ENCODE measurements at places on chromosomes 6 and 20.
A peak's percentile ranks its signal among the peaks of the same experiment; 100 is the strongest.

DNA sequence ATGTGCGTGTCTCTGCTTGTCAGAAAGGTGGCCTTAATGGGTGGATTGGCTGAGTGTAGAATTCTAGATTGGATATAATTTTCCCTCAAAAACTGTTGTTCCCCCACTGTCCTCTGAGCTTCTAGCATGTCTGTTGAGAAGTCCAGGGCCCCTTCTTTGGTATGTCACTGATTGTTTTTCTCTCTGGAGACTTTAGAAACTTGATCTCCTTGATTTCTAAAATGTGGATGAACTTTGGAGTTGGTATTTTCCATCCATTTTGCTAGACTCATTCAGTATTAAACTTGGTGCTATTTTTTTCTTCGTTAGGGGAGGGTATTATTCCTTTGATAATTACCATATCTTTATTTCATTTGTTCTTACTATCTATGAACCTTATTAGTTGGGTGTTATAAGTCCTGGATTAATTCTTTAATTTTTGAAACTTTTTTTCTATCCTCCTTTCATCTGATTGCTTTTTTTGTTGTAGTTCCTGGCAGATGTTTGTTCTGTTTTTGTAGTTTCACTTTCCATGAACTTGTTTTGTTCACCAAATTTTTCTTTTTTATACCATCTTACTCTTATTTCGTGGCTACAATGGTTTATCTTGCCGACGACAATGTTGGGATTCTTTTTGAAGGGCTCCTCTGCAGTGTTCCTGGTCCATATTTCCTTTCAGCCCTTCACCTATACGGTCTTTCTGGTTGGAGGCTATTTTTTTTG is 68.4 kb downstream of the ARID1B start:
- no peak for DNase-seq

- no peak for DNase-seq
Observed at GRCh38 chr6:87830907-87831306, 128.9 kb upstream of the AKIRIN2 start.

DNA sequence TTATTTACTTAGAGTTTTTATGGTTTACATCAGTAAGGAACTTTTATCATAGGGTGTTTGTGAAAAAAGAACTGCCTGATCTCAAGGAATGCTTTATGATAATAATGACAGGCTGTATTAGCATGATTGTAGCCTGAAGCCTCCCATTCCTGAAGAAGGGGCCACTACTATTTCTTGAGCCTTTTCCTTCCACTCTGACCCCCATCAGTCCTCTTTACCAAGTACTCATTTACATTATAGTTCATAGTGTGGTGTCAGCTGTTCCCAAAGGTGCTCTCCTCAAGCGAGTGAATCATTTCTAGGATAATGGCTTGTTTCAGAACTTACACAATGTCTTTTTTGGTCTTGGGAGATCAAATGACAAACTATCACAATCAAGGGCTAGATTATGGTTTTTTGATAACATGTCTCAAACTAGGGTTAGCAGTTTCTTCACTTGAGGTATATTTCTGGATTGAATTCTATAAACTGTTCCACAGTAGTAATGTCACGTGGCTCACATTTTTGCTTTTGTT is 283.6 kb downstream of the CDKAL1 start:
- no peak for DNase-seq

- DNase-seq = no peak
Observed at GRCh38 chr6:126614642-126615504, 275.0 kb downstream of the CENPW start.

GRCh38 chr6:75149240-75149639 is 56.6 kb downstream of the COL12A1 start:
- no peak for DNase-seq

- no peak for DNase-seq
Observed at GRCh38 chr20:9928955-9929354, 90.1 kb upstream of the PAK5 start.

DNA sequence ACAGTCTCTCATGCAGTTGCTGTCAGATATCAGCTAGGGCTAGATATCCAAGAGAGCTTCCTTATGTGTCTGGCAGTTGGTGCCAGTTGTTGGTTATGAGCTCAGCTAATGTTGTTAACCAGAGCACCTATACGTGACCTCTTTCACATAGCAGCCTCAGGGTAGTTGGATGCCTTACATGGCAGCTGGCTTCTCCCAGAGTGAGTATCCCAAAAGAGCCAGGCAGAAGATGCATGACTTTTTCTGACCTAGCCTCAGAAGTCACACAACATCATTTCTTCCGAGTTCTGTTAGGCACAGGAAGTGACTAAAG is 175.7 kb downstream of the VEGFA start:
- DNase-seq = peak; percentile 18

- no peak for DNase-seq
Observed at GRCh38 chr6:14880677-14881076, 365.2 kb upstream of the JARID2 start.

DNA sequence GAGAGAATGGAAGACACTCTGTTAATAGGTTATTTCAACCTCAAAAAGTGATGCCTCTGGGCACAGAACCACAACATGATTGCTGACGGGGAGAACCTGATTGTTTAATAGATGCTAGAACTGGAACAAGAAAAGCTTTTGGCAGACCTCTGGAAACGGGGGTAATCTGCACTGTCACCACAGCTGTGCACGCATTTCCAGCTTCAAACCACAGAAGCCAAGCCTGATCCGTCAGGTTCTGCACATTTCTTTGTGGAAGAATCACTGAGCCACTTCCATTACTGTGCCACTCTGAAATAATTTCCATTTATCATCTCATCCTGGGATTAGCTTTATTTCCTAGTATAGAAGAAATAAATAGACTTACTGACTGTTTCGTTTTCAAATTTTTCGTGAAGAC is 309.3 kb downstream of the FARS2 start:
- no peak for DNase-seq

- no peak for DNase-seq
Observed at GRCh38 chr6:99560668-99561067, 7.8 kb downstream of the CCNC start.

- DNase-seq = peak; percentile 54
Observed at GRCh38 chr6:160930547-160931377, 60.8 kb upstream of the MAP3K4 start.

GRCh38 chr20:22386306-22386623 is 198.1 kb downstream of the FOXA2 start:
- no peak for DNase-seq

GRCh38 chr6:150667977-150668716 is 68.5 kb downstream of the PLEKHG1 start:
- no peak for DNase-seq

DNA sequence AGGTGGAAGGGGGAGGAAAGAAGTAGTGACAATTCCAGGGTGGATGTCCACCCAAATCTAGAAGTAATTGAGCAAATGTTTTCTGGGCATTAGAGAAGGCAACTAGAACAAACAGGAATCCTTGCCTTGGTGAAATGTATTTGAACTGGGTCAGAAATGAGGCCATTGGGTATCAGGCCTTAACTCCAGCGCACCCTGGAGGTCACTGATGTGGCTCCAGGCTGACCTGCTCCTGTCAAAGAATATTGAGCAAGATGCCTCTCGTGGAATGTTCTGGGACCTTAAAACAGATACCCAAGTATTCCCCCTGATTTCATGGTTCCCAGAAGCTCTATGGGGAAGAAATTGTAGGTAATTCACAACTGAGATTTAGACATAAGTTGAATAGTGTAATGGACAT is 6.9 kb downstream of the HLA-DPB1 start:
- DNase-seq = peak; percentile 14

GRCh38 chr6:125586074-125586473 is 163.4 kb upstream of the HEY2 start:
- DNase-seq = no peak

DNA sequence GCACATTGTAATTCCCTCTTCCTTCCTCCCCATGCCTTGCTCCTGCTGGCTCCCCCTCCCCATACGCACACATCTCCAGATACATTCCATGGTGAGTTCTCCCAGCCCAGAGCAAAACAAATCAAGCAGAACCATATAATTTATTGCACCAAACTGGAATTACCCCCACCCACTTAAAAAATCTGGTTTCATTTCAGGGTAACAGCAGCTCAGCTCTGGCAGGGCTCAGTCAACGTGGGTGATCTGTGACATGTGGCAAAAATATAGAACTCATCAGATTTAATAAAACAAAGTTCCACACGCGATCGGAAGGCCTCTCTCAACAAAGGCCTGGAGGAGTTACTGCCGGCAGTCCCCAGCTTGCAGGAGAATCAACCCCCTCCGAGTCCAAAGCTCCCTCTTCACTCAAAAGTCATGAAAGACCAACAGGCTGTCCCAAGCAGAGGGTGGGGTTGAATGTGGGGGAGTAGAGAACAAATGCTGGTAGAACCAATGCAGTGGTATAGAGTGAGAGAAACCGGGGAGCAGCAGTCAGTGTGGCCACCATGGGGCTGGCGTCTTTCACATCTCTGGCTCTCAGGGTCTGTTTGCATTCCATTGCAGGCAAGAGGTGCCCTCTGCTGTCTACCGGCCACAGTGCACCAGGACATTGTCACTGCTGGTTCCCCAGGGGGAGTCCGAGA is 323.3 kb upstream of the NT5E start:
- DNase-seq = no peak

GRCh38 chr6:39812853-39813533 is 20.8 kb downstream of the DAAM2 start:
- DNase-seq = no peak

- no peak for DNase-seq
Observed at GRCh38 chr6:137414599-137414998, 79.6 kb downstream of the OLIG3 start.

DNA sequence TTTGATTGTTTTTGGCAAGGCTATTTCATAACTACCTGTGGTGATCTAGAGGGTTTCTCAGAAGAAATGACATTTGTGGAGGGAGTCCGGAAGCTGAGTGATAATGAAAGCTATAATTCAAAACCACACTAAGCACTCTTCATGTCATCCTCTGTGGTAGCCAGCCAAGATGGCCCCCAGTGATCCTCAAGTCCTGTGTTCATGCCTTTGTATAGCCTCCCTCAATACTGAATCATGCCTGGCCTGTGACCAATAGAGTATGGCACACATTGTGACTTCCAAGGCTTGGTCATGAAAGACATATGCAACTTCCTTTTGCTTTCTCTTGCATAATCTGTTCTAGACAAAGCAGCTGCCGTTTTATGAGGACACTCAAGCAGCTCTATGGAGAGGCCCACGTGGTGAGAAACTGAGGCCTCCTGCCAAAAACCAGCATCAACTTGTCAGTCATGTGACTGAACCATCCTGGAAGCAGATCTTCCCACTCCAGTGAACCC is 12.8 kb upstream of the DNAAF9 start:
- no peak for DNase-seq

GRCh38 chr20:64196309-64196708 is 32.1 kb downstream of the MYT1 start:
- DNase-seq = no peak

Data from hematopoietic multipotent progenitor cell treated with erythropoietin and hydrocortisone succinate and interleukin-3 and kit ligand, for 15 days (in vitro differentiated cells).